ENCODE measurements at places on chromosomes 5 and 9. TPM values are rescaled to one million over a fixed set of nuclear protein-coding genes. Genes with fewer than 3 reads are reported as not detected.

KLF9 gene
- 20.6 TPM for total RNA-seq

ACSL6 gene
- 50.4 TPM for total RNA-seq

C8G gene
- 2.2 TPM for total RNA-seq

DNAJA1 gene
- 79.8 TPM for total RNA-seq

INSL6 gene
- total RNA-seq, result not detected

HTR4 gene
- total RNA-seq, result not detected

PTPRD gene
- total RNA-seq, result not detected

COX7C gene
- total RNA-seq, result 489 TPM

GLDC gene
- not detected for total RNA-seq

PCDHGB5 gene
- 0.49 TPM for total RNA-seq

C1QTNF2 gene
- not detected for total RNA-seq

ZBTB34 gene
- 9.4 TPM for total RNA-seq

TAL2 gene
- not detected for total RNA-seq

PDE6A gene
- total RNA-seq, result not detected

HK3 gene
- 1.5 TPM for total RNA-seq

REXO4 gene
- 39.0 TPM for total RNA-seq

NR3C1 gene
- 164 TPM for total RNA-seq

TMCO6 gene
- 50.0 TPM for total RNA-seq

PRSS3 gene
- not detected for total RNA-seq

C5orf46 gene
- not detected for total RNA-seq

C5orf58 gene
- not detected for total RNA-seq

GLRA1 gene
- total RNA-seq, result not detected

NACC2 gene
- total RNA-seq, result 12.2 TPM

TBC1D9B gene
- total RNA-seq, result 84.3 TPM

PSMD5 gene
- total RNA-seq, result 59.0 TPM

IGIP gene
- total RNA-seq, result 13.7 TPM

COL15A1 gene
- total RNA-seq, result not detected

LAMC3 gene
- 0.32 TPM for total RNA-seq

SHOC1 gene
- not detected for total RNA-seq

TLR4 gene
- total RNA-seq, result 0.55 TPM

BRINP1 gene
- not detected for total RNA-seq

PCDHGB4 gene
- total RNA-seq, result 0.23 TPM
